ENCODE measurements at places on chromosomes 12 and 14.

DNA sequence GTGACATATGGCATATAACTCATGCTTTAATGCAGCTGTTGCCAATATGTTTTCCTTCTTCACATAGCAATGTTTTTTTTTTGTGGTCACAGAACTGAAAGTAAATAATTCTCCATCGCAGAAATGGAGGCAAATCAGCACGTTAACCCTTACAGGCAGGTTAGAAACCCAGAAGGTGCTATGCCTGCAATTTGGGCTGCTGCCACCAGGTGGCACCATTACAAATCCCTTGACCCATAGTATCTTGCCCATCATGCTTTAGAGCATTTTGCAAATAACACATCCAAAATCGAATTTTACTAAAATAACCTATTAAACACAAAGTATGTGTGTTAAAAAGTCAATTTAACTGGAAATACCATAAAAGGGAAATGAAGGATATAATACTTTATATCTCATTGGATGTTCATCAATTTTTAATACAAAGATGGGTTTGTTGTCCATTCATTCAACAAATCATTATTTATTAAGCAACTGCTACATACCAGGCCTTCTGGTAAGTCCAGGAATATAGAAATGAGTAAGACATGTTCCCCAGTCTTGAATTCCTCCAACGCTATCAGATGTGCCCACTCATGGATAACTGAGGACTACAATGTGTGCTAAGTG, 340.1 kb downstream of the GLT1D1 start:
- no peak for DNase-seq

DNA sequence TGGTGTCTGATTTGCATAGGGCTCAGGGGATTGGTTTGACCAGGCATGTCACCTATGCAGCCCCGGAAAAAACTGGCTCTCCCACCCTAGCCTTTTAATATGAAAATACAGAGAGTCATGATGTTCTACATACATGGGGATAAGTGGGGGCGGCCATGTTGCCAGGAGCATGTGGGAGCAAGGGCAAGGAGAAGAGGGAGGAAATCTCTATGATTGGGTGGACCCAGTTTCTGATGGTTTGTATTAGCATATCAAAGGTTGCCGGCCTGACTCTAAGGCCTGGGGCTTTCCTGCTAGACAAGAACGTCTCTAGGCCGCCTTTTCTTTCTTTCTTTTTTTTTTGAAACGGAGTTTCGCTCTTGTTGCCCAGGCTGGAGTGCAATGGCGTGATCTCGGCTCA, 123.4 kb upstream of the CPSF6 start:
- DNase-seq: no peak

GRCh38 chr12:73935817-73936216, 601.8 kb upstream of the ATXN7L3B start:
- DNase-seq: no peak

DNA sequence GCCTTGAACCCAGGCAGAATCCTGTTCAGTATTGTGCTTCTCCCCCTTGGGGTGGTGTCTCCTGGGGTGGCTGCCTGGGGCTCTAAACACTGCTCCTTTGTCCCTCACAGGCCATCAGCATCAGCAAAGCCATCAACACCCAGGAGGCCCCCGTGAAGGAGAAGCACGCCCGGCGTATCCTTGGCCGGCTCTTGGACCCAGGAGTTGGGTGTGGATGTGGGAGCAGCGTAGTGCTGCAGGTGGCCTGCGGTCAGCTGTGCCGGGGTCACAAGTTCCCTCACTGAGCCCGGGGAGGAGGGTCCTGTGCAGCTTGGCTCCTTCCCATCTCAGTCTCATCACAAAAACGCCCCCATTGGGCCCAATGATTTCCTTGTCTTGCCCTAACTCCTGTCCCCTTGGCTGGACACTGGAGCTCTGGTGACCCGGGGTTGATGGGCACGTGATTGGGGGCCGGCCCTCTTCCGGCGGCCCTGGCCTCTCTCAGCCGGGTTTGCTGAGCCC, 12.7 kb downstream of the HIP1R start:
- no peak for DNase-seq

Data from T-helper 9 cell (primary cell).